ENCODE measurements at places on chromosomes 1 and 21.

GRCh38 chr1:16972189-16972895, 8.1 kb downstream of the MFAP2 start:
- no peak for DNase-seq

DNA sequence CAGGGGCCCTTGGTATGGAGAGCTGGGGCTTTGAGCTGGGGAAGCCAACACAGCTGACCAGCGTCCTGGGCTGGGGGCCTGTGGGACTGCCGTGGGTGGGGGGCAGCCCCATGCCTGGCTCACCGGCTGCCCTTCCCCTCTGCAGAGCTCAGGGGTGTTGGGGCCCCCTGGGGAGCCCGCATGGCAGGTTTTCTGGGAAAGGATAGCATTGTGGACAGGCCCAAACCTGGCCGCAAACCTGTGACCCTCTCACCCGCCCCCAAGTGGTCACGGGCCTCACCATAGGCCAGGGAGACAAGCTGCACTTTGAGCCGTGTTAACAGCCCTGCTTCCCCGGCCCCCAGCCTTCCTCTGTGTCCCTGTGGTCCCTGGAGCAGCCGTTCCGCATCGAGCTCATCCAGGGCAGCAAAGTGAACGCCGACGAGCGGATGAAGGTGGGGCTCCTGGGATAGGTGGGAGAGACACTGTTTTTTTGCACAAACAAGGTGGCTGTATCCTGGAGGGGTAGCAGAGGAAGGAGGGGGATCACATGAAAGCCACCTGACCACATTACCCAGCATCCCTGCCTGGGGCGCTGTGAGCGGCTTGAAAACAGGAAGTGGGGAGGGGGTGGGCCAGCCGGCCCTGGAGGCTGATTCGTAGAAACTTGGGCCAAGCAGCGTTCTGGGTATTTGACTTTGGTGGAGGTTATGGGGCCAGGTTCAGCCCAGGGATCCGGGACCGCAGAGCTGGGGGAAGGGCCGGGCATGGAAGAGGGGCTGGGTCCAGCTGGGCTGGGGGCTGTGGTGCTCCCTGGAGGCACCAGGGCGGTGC, 65.9 kb downstream of the PIK3CD start:
- DNase-seq, result peak; percentile 78

DNA sequence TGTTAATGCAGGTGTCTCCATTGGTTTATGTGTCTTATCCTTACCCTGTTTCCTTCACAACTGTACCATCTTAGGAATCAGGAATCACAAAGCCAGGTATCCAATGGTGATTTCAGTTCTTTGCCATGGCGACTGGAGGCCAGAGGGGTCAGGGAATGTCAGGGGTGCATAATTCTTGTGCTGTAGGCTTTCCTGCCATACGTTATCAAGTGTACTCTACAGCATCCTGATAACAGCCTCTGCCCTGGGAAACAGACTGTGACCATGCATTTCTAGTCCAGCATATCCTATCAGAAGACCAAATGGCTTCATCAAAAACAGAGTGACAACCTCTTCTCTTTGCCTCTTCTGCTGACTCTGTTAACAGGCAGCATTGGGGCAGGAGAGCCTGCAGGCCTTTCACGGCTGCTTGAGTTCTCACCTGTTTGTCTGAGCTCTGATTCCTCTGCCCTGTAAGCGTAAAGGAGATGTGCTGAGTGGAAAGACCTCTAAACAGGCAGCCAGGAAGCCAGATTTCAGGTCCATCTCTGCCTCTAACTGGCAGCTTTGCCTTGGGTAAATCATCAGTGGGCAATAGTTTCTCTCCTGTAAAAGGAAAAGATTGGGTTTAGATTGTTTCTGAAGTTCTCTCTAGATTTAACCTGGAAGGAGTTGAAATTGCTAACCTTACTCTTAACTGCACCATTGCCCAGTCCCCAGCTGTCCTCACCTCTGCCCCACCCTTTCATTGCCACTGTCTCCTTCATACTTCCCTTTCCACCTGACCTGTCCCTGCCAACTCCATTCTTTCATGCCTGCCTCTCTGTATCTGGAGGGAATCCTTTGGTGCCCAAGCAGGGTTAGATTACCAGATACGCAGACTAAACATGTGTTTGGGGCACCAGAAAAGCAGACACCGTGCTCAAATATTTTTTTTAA, 80.2 kb downstream of the LRRC8D start:
- no peak for DNase-seq

DNA sequence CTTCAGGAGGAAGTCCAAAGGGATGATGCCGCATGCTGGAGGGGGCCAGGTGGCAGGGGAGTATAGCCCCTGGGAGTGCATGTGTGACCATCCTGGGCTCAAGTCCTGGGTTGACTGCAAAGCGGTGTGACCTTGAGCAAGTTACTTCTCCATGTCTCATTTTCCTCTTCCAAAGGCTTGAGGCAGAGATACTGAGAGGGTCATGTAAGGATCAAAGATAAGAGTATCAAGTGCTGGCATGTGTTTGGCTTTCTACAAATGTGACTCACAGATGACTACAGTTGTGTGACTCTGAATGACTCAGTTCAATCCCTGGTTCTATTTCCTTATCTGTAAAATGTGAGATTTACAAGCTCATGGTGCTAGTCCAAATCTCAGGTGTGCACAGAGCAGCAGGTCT, 26.1 kb downstream of the PROK1 start:
- DNase-seq, result no peak

DNA sequence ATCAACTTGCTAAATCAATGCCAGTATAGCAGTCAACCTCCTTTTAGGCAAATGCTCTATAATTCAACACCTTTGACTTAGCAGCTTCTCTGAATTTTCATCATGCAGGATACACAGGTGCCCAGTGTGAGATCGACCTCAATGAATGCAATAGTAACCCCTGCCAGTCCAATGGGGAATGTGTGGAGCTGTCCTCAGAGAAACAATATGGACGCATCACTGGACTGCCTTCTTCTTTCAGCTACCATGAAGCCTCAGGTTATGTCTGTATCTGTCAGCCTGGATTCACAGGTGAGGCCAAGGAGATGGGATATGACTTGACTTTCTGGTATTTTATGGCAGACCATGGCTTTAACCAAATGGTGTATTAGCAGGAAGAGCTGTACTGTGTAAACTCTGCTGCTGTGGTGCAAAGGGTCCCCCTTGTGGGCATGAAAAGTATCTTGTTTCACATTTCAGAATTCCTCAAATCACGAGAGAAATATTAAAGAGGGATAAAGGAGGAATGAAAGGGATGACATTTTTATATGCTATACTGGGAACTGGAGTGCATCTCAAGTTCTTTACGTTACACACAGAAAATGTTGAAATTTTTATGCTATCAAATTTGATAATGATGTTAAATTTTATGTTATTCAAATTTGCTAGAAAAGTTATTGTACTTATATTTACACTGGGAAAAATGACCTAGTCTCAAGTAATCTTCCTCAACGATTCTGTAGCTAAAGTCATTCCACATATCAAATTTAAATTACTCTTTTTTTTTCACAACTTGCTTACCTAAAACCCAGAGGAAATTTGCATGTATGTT, 88.9 kb downstream of the CRB1 start:
- DNase-seq, result no peak

DNA sequence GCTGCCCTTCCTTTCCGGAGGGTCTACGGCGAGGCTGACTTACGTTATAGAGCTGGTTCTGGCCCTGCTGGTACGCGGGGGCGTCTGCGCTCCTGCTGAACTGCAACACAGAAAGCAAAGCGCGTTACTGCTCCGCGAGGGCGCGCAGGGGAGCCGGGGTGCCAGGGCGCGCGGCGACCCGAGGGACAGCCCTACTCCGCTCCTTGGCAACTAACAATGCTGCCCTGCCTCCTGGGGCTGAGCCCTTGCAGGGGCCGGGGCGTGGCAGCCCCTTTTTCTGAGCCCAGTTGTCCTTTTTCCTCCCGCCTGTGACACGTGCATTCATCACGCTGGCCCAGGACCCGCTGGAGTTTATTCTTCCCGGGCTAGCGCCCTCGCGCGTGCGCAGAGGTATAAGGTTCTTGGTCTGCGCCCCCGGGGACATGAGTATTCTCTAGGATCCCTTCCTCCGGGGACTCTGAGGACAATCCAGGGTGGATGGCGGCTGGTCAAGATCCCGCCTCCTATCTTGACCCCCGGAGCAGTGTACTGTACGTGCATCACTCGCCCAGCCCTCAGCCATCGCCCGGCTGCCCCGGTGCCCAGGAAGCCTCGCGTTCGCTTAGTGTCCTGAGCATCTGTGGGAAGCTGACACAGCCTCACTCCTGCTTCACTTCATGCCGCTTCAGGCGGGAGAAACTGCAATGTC, 78.9 kb downstream of the CD247 start:
- peak; percentile 54 for DNase-seq

GRCh38 chr1:99964806-99965205, 5.0 kb upstream of the SLC35A3 start:
- DNase-seq, result no peak

- DNase-seq, result no peak
Observed at GRCh38 chr21:32940079-32941014, 85.4 kb upstream of the OLIG2 start.

GRCh38 chr21:15278279-15278678, 213.5 kb upstream of the NRIP1 start:
- no peak for DNase-seq

DNA sequence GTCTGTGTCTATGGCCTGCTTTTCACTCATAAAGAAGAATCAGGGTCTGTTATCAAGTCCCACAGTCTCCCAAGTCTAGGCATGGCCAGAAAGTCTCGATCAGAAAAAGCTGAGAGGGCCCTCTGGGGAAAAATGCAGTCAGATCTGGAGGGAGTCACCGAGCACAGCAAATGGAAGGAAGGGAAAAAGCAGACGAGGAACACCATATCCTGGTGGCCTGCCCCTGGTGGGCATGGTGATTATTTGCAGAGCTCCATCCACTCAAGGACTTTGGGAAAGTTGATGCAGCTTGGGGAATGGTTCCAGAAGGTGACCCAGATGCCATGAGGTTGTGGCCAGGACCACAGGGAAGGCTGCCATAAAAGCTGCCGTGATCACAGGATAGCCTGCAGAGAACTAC, 189.1 kb downstream of the CLIC6 start:
- DNase-seq, result no peak
